Stimulated activated CD4-positive, alpha-beta T cell treated with anti-CD3 and anti-CD28 coated beads, Interleukin-2, amount 100 ng/mL, for 4 hours (primary cell): ENCODE measurements at places on chromosomes 16 and 17.
A peak's percentile ranks its signal among the peaks of the same experiment; 100 is the strongest.

DNA sequence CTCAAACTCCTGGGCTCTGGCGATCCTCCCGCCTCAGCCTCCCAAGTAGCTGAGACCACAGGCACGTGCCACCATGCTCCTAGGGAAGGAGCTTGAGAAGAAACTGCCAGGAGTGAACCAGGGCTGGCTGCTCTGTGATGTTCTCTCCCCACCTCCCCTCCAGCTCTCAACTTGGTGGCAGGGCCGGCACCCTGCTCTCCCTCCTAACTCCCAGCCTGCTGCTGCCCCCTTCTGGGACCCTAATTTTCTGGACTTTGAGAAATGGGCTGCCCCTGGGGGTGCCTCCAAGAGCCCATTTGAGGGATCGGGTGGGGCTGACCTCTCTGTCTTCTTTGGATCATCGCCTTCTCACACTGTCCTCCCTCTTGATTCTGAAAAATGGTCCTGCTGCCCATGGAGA is 14.9 kb upstream of the STAT3 start:
- DNase-seq: peak; percentile 24

DNA sequence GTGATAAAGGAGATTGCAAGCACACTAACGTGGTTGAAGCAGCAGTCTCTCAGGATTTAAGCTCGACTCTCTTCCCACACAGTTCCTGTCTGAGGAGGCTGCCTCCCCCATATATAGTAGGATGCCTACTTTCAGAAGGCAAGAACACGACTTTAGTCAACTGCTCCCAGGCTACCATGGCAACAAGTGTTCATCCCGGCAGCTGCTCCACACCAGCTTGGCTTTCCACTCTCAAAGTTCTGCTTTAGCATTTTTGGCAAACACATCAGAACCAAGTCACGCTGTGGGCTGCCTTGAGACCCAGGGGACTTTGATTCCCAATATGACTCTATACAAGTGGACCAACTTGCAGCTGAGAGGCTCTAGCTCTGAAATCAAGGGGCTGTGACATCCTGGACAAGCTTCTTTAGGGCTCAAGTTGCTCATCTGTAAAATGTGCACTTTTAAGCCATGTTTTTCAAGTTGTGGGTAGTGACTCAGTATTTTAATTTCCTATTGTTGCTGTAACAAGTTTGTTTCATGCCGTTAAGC is 16.5 kb downstream of the ZP2 start:
- DNase-seq: no peak

- DNase-seq: no peak
Measured at GRCh38 chr17:78142119-78142861, 3.9 kb upstream of the C17orf99 start.

DNA sequence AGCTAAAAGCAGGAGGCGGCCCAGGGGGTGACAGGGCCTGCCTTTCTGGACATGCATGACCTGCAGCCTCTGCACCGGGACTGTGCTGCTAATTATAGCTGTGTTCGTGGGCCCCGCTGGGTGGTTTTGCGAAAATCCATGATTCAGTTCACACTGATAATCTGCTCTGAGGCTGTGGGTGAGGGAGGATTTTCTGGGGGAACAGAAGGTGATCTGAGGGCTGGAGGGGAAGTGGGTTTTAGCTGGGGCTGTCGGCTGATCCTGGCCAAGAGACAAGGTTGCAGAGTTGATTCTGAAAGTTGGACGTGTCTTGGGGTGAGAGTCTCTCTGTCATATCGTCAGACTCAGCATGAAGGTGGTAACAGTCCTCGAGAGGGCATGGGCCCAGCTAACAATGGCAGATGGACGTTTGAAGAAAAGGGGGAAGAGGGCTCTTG is 187.5 kb upstream of the ZNF469 start:
- no peak for DNase-seq

DNA sequence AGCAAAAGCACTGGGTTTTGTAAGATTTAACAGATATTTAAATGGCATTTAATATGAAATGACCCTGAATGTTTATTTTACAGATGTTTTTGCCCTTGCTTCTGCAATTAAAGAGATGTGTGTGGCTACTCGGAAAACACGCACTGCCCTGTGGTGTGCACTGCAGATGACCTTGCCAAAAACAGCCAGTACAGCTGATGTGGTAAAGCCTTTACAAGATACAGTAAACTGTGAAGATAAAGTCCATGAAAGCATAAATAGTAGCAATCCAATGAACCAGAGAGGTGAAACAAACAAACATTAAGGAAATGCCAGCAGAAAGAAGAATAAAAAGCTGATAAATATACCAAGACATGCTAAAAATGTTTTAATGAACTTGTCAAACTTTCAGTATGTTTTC is 15.7 kb downstream of the CCDC43 start:
- DNase-seq: no peak

DNA sequence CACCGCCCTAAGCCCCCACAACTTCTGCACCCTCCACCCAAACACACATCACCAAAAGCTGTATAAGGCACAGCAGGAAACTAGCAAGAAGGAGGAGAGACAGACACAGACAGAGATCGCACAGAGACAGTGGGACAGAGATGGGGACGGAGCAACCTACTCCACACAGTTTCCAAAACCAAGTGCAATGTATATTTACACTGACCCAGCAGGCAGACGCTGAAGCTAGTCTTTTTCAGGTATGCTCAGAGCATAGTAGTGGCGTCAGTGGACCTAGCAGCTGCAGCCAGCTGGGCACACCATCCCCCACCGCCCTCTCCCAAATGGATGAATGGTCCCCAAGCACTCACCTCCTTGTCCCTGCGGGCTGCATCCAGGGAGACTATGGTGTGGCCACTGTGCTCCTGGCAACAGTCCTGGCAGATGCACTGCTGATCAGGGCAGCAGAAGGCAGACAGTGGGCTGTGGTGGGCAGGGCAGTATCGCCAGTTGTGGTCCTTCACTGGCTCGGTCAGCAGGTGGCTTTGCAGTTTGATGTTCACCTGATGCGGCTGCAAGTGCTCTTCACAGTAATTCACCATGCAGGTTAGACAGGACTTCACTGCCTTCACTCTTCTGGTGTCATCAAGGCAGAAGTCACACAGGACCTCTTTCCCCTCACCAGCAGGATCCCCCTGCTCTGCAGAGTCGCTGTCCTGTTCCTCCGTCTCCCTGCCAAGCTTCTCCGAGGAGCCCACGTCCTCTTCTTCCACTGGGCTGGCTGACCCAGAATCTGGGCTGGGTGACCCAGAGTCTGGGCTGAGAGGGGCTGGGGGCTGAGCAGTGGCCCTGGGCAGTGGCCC is 31.5 kb upstream of the FBXW10B start:
- no peak for DNase-seq

- no peak for DNase-seq
Measured at GRCh38 chr17:64358261-64358788, 32.3 kb downstream of the PECAM1 start.

GRCh38 chr17:27576477-27577083 is 54.4 kb upstream of the LGALS9 start:
- DNase-seq: no peak

GRCh38 chr17:64003526-64004121 is 5.5 kb downstream of the PRR29 start:
- no peak for DNase-seq

DNA sequence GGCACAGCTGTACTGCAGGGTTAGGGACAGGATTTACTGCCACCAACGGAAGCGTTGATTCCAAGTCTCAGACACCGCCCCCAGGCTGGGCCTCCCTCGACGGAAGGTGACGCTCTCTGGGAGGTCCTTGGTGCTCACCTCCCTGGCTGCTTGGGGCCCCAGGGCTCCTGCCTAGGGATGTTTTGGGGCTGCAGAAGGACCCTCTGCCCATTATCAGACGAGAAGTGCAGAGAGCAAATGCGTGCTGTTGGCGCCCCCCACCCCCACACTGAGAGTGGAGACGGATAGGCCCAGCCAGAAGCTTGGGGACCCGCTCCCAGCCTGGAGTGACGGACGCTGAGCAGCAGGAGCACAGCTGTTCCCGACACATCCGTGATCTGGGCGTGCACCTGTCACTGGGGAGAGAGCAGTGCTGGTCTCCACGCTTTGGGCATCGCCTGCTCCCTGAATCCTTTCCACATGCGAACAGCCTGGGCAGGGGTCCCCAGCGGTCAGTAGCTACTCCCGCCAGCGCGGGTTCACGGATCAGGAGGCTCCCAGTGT is 5.1 kb upstream of the SOX8 start:
- no peak for DNase-seq

GRCh38 chr17:66604376-66604775 is 230.5 kb upstream of the CACNG5 start:
- no peak for DNase-seq

- no peak for DNase-seq
Measured at GRCh38 chr16:83915081-83915480, 16.2 kb downstream of the MLYCD start.

- DNase-seq: no peak
Measured at GRCh38 chr16:77111056-77111565, 79.9 kb upstream of the MON1B start.

DNA sequence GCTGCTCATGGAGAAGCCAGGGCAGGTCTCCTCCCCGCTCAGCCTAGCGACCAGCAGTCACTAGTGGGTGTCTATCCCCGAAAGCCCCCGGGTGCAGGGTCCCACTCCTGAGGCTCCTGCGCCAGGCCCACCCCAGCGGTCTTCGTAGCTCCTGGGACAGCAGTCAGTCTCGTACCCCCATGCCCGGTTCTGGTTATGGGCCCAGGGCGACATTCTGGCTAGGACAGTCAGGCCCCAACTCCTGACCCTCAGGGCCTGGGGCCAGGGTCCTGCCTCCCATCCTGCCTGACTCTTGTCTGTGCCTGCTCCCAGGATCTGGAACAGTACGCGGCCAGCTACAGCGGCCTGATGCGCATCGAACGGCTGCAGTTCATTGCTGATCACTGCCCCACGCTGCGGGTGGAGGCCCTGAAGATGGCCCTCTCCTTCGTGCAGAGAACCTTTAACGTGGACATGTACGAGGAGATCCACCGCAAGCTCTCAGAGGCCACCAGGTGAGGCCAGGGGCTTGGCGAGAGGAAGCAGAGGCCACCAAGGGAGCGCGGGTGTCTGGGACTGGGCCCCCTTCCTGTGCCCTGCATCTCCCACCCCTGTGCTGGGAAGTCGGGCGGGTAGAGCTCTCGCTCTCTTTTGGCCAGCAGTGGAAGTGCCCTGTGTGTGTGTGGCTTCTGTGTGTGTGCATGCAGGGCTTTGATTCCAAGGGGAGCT is 2.0 kb downstream of the GPS1 start:
- DNase-seq: no peak

GRCh38 chr17:55263569-55264277 is 1.0 kb upstream of the HLF start:
- no peak for DNase-seq

GRCh38 chr16:24140730-24141129 is 115.4 kb upstream of the CACNG3 start:
- no peak for DNase-seq

DNA sequence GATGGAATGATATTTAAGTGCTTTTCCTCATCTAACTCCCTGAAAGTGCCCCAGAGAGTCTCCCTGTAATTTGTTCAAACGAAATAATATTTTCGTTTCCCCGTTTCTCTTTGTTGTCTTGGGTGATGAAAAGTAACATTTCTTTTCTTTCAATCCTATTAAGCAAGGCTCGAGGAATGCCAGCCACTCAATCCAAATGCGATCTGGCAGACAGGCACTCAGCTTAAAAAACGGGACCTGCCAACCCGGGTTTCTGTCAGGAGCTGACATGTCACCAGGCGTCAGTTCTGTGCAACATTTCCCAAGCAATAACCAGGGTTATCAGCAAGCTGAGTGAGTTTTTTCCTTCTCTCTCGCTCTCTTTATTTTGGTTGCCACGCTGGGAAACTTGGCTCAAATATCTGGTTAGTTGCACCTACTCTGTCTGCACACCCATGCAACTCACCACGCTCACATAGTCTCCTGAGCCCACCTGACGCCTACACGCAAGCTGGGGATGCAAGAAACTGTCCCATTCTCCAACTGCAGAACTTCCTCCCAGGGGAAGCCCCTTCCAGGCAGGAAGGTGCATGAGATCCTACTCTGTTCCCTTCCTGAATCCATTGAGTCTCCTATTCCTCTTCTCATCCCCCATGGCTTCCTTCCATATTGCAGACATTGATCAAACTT is 208.2 kb downstream of the C16orf78 start:
- no peak for DNase-seq

DNA sequence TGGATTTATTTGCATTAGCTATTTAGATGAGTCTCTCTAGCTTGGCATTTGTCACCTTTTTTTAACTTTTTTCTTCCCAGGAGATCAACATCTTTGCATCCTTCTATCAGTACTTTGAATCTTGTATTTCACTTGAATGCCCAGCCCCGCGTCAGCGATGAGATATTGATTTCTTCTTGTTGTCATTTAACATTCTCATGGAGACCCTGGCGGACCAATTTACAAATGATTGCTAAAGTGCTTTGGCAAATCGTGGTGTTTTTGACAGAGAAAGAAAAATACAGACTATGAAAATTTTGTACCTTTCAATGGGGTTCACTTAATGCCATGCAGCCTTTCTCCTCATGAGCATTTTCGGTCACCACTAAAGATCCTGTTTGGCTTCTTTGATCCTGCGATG is 269.7 kb downstream of the ABCC12 start:
- DNase-seq: no peak

DNA sequence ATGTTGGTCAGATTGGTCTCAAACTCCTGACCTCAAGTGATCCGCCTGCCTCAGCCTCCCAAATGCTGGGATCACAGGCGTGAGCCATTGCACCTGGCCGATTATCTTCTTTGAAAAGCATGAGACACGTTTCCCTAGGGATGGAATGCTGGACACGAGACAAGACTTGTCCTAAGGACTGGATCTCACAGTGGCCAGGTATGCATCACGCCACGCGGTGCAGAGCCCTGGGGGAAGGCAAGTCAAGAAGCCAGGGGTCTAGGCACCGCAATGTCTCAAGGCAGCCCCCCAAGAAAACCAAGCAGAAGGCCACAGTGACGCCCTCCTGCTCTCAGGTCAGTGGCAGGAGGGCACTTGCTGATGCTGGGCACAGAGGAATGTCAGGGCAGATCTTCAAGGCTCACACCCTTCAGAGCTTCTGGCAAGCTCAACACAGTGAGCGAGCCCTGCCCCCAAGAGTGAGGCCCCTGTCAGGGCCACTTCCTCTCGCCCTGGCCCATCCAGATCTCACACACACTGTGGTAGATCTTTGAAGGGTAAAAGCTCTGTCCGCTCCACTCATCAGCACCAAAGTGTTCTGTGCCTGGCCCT is 134.7 kb downstream of the ZNF778 start:
- no peak for DNase-seq

DNA sequence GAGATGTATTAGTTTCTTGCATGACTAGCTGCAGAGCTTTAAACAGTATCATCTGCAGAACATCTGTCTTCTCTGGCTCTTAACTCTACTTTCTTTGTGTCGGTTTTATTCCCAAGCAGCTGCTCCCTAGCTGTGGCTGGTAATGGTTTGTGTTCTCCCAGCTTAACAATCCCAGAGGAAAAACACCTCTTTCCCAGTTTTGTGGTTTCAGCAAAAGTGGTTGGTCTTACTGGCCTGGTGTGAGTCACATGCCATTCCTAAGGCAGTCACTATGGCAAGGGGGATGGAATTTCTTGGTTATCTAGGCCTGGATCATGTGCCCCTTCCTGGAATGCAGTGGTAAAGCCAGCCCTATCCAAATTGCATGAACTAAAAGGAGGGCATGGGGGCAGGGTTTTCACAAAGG is 27.5 kb downstream of the OMG start:
- no peak for DNase-seq

- no peak for DNase-seq
Measured at GRCh38 chr16:142405-142967, 4.0 kb upstream of the NPRL3 start.

GRCh38 chr16:12502676-12503075 is 301.0 kb downstream of the CPPED1 start:
- no peak for DNase-seq

- peak; percentile 19 for DNase-seq
Measured at GRCh38 chr17:31068291-31068690, 26.5 kb upstream of the NF1 start.

- no peak for DNase-seq
Measured at GRCh38 chr17:13485327-13485726, 116.4 kb downstream of the HS3ST3A1 start.
